ENCODE measurements at places on chromosomes 3 and 15.

DNA sequence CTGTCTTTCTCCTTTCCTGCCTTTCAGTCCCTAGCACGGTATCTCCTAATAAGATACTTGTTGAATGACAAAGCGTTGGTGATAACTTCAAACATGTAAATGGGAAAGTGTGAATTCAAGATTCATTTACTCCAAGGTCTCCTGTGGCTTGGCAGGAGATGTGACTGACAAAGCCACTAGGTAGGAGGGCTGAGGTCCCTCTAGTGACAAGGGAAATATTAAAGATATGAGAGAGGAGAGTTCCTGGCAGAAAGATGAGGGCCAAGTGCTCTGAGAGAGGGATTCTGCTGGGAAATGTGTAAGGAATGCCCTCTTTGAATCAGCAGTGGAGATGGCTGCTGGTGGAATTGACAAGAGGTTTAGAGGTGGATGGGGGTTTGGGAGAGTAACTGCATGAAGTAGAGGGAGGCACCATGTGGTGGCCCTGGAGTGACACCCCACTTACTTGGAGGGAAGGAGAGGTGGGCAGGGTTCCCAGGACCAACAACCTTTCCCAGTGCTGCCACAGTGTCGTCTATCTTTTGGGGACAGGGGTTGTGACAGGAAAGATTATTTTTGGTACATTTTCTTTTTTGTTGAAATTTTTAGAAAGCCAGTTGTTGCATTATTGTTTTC lies 43.0 kb upstream of the SCAANT1 start:
- DNase-seq: no peak

- no peak for DNase-seq
These were observed 299.5 kb upstream of the TGFBR2 start for GRCh38 chr3:30306896-30307295.

DNA sequence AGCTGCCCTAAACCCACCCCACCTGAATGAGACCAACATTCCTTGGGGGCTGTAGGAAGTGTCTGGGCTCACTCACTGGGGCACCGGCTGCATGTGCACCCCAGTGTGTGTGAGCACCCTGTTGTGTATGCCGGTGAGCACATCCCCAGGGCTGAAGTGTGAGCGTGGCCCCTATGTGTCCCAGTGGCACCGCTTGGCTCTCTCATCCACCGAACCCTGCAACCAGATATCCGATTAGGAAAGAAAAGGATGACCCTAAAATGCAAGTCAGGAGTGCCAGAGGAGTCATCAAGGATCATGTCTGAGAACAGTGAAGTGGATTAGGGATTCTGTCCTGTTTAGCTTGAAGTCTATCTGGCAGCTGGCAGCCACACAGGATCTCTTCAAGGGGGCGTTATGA lies 84.0 kb upstream of the ALDH1L1 start:
- no peak for DNase-seq

DNA sequence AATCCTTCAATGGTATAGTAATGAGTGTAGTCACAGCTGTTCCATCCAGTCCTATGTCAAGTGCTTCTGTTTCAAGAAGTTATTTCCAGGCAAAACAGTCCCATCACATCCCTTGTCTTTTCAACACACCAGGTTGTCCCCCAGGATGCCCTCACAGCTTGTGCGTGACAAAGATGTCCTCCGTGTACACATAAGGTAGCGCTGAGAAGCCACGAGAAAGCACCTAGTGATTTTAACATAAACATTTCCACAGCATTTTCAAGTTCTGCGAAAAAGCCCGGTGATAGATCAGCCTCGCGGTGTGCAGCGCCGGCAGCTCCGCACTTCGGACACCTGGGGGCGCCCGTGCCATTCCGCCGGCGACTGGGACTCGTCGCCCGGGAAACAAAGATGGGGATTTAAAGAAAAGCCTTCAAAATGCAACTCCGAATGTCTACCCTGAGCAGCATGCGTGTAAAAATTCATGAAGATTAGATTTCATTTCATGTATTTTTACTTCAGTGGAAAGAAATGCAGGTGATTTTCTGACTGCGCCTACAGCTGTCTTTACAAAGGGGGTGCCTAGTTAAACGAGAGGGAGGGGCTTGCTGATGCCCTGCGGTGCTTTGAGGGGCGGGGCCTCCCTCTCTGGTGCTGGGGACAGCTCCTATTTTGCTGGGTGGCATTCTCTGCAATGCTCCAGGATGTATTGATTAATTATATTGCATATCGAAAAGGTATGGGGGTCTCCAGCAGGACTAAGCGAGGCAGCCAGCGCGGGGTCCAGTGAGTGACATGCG lies 49.9 kb downstream of the KY start:
- DNase-seq: peak; percentile 15

- no peak for DNase-seq
These were observed 88.3 kb downstream of the ARHGEF26 start for GRCh38 chr3:154209499-154209898.

DNA sequence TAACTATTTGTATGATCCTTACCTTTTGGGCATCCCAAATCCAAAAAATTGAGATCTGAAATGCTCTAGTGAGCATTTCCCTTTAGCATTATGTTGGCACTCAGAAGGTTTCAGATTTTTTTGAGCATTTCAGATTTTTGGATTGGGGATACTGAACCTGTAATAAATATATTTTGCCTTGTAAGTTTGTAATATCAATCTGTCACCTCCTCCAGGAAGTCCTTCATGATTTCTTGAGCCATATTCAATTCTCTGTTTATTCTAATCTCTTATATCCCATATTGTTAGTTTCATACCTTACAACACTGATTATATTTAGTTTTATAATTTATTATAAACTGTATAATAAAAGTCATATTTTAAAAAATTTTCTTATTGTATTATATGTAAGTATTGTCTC lies 215.2 kb downstream of the BBX start:
- DNase-seq: no peak

DNA sequence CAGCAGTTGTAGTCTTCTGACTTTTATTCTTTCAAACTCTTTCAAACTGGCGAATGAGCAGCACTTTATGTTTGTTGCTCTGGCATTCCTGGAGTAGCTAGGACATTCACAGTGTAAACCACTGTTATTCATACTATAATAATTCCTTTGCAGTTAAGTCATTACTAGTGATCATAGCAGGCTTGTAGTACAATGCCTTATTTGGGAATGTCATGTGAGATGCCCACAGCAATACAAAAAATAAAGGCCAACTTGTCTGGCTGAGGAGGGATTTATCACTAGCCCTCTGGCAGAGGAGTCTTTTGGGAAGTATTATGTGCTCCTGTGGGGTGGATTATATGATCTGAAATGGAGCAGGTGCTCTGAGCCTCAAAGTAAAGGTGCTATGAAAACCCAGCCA lies 197.2 kb downstream of the VGLL3 start:
- no peak for DNase-seq

DNA sequence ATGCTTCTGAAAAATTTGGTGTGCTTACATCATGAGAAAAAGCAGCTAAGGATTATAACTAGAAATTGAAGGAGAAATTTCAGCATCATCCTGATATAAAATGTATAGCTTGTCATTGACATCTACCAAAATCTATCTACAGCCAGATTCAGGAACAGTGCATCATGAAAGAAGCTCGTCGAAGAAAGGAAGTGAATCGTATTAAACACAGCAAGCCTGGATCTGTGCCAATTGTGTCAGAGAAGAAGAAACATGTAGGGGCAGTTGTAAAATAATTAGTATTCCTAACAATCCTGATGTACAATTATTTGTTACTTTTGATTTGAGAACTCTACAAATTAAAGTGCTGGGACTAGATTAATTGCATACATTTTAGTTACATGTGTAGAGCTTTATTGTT lies 37.2 kb downstream of the AP4E1 start:
- no peak for DNase-seq

DNA sequence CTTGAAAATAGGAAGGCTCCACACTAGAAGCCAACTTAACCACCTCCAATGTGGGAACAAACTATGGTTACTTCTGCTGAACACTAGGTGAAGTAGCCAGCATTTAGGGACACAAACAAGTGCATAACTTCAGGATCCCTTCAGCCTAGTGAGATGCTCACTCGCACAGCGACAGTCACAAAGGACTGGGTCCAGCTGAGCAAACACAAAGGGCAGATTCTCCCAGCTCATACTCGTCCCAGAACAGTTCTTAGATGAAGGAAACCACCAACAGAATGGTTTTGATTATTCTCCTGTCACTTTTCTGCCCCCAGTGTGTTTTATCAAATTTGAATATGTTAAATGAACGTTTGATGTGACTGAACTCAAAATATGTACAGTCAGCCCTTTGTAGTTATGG lies 201.6 kb downstream of the KCNAB1 start:
- DNase-seq: no peak

GRCh38 chr3:166104938-166105337 lies 267.7 kb upstream of the BCHE start:
- no peak for DNase-seq

DNA sequence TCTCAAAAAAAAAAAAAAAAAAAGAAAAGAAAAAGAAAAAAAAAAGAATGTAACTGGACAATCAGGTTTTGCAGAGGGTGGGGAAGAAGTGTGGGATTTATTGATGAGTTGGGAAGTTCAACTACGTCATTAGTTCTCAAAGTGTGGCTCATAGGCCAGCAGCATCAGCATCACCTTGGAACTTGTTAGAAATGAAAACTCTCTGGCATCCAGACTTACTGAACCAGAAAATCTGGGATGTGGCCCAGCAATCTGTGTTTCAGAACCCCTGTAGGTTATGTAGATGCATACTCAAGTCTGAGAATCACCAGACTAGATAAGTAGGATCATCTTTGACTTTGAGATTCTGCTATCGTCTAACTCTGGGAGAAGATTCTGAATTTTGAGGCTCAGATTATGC lies 45.8 kb upstream of the ETV5 start:
- no peak for DNase-seq

DNA sequence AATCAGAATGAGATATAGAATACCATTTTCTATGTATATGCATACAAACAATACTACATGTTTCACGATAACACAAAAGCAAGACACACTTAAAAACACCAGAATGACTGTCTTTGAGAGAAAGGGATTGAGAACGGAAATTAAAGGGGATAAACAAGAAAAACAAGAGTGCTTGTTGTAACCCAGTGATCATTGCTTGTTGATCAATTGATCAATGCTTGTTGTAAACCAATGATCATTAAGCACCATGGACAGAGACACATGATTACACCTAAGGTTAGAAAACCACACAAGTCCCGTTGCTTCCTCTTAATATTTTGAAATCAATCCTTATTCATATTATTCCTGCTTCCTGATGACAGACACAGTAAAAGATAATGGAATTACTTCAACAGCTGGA lies 1.1 kb upstream of the OR4F15 start:
- DNase-seq: no peak

- DNase-seq: no peak
These were observed 44.2 kb upstream of the PLXNA1 start for GRCh38 chr3:126938520-126939337.

- DNase-seq: no peak
These were observed 855 bp upstream of the ABHD5 start for GRCh38 chr3:43689766-43690399.

- DNase-seq: no peak
These were observed 9.8 kb upstream of the ETV5 start for GRCh38 chr3:186118692-186119091.

GRCh38 chr3:168071591-168072322 lies 24.0 kb downstream of the GOLIM4 start:
- DNase-seq: no peak

- no peak for DNase-seq
These were observed 364.5 kb downstream of the MAGI1 start for GRCh38 chr3:65674226-65674625.

GRCh38 chr3:172595664-172596393 lies 72.6 kb upstream of the TNFSF10 start:
- peak; percentile 62 for DNase-seq

DNA sequence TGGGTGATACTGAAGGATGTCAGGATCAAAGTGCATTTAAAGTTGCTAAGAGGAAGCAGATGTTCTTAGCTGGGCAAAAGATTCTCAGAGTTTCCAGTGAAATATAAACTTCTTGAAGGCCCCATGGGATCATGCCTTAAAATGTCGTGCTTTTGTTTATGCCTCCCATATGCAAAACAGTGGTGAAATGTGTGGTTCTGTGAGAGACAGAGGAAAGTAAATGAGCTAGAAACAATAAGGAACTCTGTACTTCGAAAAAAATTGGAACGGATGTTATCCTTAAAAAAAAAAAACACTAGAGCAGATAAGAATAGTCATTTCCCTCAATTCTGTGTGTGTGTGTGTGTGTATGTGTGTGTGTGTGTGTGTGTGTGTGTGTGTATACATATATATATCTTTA lies 497.0 kb upstream of the TBL1XR1 start:
- DNase-seq: no peak

DNA sequence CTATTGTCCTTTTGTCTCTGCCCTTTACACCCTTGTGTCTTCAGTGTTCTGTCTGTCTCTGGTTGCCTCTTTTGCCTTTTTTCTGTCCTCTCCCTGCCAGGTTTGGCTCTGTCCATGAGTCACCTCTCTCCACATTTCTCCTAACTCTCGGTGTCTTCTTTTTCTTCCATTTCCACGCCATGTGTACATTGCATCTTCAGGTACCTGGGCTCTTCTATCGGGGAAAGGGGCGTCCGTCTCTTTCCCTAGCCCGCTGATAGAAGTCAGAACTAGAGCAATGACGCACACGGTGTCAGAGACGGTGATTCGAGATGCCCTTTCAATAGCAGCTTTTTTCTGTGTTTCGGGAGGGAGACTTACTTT lies 641 bp downstream of the OPA1 start:
- DNase-seq: peak; percentile 35

DNA sequence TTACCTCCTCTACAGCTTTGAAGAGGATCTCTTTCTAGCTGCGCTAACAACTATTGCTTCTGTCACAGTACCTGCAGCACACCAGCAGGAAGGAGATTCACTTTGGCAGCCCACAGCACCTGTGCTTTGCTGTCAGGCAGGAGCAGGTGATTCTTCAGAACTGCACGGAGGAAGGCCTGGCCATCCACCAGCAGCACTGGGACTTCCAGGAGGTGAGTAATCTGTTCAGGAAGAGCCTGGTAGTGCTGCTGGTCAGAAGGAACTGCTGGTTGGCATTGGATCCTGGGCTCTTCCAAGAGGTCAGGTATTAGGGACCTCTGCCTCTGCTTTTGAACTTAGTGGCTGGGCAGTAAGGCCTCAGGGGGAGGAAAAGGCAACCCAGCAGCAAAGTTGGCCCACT lies 42.2 kb downstream of the DPH3 start:
- no peak for DNase-seq

DNA sequence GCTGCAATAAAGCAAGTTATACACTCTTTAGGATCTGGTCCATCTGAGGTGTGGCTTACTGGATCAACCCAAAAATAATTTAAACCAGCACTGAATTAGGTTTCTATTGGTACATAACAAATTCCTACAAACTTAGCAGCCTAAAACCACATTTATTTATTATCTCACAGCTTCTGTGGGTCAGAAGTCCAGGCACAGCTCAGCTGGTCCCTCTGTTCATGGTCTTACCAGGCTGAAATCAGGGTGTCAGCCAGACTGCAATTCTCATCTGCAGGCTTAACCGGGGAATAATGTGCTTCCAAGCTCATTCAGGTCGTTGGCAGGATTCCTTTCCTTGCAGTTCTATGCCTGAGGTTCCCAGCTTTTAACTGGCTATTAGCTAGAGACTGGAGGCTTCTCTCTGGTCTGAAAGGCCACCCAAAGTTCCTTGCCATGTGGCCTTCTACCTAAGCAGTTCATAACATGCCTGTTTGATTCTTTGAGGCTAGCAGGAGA lies 477.4 kb upstream of the WNT5A start:
- no peak for DNase-seq

- no peak for DNase-seq
These were observed 54.1 kb downstream of the TRPC1 start for GRCh38 chr3:142777927-142778326.

GRCh38 chr3:127490271-127491023 lies 100.1 kb downstream of the TPRA1 start:
- DNase-seq: no peak

GRCh38 chr3:104868291-104868690 lies 498.4 kb upstream of the ALCAM start:
- no peak for DNase-seq

All from central memory CD4-positive, alpha-beta T cell (primary cell).